Left ventricle myocardium inferior (tissue), 1 donor: ENCODE measurements at places on chromosomes 13 and 19. TPM values are rescaled to one million over a fixed set of nuclear protein-coding genes. Genes with fewer than 3 reads are reported as not detected.

DNA sequence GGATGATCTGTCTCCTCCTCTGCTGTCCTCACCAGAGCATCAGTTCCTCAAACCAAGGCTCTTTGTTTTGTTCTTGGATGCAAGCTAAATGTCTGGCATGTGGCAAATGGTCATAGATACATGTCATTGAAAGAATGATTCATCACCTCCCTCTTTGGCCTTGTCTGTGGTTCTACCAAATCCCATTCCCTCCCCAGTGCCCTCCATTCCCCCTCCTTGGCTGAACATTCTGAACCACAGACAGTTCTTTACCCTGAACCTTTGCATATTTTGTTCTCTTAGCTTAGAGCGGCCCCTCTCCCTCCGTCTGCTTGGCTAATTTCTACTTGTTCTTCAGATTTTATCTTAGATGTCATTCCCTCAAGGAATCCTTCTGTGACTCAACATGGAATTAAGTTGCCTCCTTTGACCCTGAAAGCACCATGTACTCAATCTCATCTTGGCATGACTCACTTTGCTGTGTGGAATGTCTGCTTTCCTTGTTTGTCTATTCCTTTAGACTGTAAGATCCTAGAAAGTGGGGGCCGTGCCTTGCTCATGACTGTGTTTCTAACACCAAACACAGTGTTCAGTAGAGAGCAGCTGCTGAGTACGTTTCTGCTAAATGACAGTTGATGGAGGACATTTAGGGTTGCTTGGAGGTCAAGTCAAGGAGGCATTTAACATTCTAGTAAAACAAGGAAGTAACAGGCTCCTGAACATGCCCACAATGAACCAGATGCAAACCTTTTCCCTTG is 8.1 kb downstream of the ALOX5AP start:
- H3K4me1 ChIP-seq = peaks cover 42% of the 10 kb centered on the region
- no peaks in the 10 kb centered on the region for H3K36me3 ChIP-seq

DNA sequence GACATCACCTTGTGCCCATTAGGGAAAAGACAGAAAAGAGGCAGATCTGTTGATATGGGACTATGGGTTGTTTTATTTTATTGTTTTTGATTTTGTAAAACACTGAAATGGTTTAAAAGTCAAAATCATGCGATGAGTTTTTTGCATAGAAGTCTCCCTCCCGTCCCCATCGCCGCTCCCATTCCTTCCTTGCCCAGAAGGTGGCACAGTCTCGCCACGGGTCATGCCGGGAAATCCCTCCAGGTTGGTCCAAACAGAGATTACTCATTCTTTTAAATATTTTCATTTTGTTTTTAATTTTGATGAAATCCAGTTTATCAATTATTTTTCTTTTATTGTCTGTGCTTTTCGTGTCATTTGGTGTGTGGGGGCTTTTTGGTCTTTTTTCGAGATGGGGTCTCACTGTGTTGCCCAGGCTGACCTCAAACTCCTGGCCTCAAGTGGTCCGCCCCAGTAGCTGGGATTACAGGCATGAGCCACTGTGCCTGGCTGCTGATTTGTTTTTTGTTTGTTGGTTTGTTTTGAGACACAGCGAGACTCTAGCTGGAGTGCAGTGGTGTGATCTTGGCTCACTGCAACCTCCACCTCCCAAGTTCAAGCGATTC is 9.2 kb downstream of the PGPEP1 start:
- no peaks in the 10 kb centered on the region for H3K27me3 ChIP-seq
- no peak overlapping the region for H3K27ac ChIP-seq
- H3K36me3 ChIP-seq = peaks cover 16% of the 10 kb centered on the region
- no peaks in the 10 kb centered on the region for H3K4me1 ChIP-seq

GRCh38 chr13:49314344-49314882 is 66.7 kb downstream of the CDADC1 start:
- H3K4me3 ChIP-seq = no peak overlapping the region
- no peak for DNase-seq
- peaks cover 19% of the 10 kb centered on the region for H3K36me3 ChIP-seq
- peak overlapping the region; percentile 66 for H3K27ac ChIP-seq
- H3K27me3 ChIP-seq = no peaks in the 10 kb centered on the region
- H3K4me1 ChIP-seq = peaks cover 26% of the 10 kb centered on the region

DNA sequence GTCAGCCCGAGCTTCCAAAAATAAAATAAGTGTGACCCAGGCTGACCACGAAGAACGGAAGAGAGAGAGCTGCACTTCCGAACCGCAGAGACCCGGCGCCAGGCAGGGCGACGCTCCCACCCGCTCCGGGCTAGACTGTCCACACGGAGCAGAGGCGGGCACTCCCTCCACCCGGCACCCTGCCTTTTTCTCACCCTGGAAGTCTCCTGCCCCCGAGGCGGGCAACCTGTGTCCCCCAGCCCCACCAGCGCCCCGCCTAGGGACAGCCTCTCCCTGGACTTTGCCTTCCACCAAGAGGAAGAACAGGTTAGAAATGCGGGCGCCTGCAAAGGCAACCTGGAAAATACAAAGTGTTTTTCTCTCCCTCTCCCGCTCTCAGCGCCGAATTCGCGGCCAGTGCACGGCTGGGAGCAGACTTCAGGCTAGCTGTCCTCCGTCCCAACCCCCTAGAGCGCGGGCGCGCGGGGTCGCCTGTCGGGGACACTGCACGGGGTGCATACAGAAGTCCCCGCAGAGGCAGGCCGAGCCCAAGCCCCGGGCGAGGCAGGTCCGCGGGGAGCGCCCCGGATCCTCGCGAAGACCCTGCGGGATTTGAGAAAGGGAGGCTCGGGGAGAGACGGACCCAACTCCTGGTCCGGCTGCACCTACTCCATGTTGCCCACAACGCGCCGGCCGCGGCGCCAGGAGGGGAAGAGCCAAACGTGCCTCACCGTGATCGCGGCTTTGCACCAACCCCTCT is 845 bp downstream of the SPRY2 start:
- H3K4me1 ChIP-seq = peaks cover 81% of the 10 kb centered on the region
- no peaks in the 10 kb centered on the region for H3K27me3 ChIP-seq
- peak overlapping the region; percentile 96 for H3K27ac ChIP-seq

- no peak for DNase-seq
- H3K27me3 ChIP-seq = no peaks in the 10 kb centered on the region
- no peak overlapping the region for H3K4me3 ChIP-seq
- H3K27ac ChIP-seq = no peak overlapping the region
Observed at GRCh38 chr13:114112231-114112825, 20.1 kb downstream of the RASA3 start.

GRCh38 chr19:45058622-45059159 is 17.6 kb downstream of the ZNF296 start:
- no peaks in the 10 kb centered on the region for H3K27me3 ChIP-seq
- no peak for DNase-seq
- H3K4me3 ChIP-seq = no peak overlapping the region
- H3K36me3 ChIP-seq = peaks cover 100% of the 10 kb centered on the region

GRCh38 chr13:37526710-37527473 is 71.7 kb downstream of the POSTN start:
- peak overlapping the region; percentile 34 for H3K27ac ChIP-seq
- H3K36me3 ChIP-seq = no peaks in the 10 kb centered on the region
- H3K4me1 ChIP-seq = no peaks in the 10 kb centered on the region

DNA sequence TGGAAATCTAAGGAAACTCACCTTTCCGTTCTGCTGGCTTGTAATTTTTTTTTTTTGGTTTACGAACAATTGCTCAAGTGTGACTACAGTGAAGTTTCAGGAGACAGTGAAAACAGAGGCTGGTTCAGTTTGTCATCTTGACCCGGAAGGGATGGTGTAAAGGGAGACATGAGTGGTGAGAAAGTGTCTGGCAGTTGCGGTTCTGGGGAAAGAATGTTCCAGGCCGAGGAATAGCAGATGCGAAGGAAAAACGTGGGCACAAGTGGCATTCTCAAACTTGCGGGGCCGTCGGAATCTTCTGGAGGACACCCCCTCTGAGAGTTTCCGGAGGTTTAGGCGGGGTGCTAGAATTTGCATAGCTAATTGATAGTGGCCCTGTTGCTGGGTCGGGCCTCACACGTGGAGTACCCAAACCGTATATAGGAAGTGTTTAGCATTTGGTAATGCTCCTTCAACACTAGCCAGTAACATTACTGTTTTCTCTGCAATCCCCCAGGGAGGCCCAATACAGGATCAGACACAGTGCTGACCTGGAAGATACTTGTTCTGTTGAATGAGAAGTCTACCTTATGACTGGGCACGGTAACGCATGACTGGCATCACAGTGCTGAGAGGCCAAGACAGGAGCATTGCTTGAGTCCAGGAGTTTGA is 2.8 kb upstream of the TNFSF9 start:
- peaks cover 56% of the 10 kb centered on the region for H3K4me1 ChIP-seq
- H3K36me3 ChIP-seq = no peaks in the 10 kb centered on the region

GRCh38 chr19:42178791-42179674 is 38.4 kb downstream of the DEDD2 start:
- no peak for DNase-seq
- H3K4me3 ChIP-seq = no peak overlapping the region
- H3K27ac ChIP-seq = no peak overlapping the region
- H3K4me1 ChIP-seq = peaks cover 16% of the 10 kb centered on the region

GRCh38 chr13:48400850-48401291 is 12.0 kb downstream of the LPAR6 start:
- peak overlapping the region; percentile 86 for H3K27ac ChIP-seq
- peak overlapping the region; percentile 29 for H3K4me3 ChIP-seq
- peaks cover 1% of the 10 kb centered on the region for H3K36me3 ChIP-seq
- H3K4me1 ChIP-seq = peaks cover 68% of the 10 kb centered on the region
- DNase-seq = no peak

DNA sequence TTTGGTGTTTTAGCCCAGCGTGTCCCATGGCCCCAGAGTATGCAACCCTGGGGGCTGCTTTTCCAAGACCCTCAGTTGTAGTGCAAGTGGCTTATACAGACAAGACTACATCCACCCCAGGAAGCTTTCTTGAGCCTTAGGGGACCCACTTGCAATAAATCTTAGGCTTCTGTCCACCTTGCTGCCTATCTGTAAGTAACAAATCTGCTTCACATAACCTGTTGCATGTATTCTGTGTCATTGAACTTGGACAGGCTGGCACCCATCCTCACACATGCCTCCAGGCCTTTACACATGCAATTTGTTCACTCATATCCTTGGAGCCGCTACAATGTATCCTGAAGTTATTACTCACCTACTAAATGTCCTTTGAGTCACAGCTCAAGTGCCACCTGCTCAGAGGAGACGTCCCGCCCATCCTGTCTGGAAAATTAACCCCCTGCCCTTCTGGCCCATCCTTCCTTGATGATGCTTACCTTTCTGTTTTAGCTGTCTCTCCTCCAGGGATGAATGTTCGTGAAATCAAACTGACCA is 101.2 kb downstream of the ZNF536 start:
- no peak overlapping the region for H3K4me3 ChIP-seq
- H3K27me3 ChIP-seq = peaks cover 37% of the 10 kb centered on the region
- no peaks in the 10 kb centered on the region for H3K4me1 ChIP-seq
- no peak overlapping the region for H3K27ac ChIP-seq
- no peaks in the 10 kb centered on the region for H3K36me3 ChIP-seq

- DNase-seq = no peak
- peaks cover 27% of the 10 kb centered on the region for H3K4me1 ChIP-seq
- H3K27me3 ChIP-seq = no peaks in the 10 kb centered on the region
- H3K36me3 ChIP-seq = no peaks in the 10 kb centered on the region
- peak overlapping the region; percentile 97 for H3K27ac ChIP-seq
Observed at GRCh38 chr19:52140032-52140710, 433 bp upstream of the ZNF616 start.

- no peak overlapping the region for H3K4me3 ChIP-seq
- DNase-seq = no peak
- H3K27ac ChIP-seq = peak overlapping the region; percentile 18
- no peaks in the 10 kb centered on the region for H3K36me3 ChIP-seq
Observed at GRCh38 chr13:73248711-73249580, 190.1 kb downstream of the KLF5 start.

DNA sequence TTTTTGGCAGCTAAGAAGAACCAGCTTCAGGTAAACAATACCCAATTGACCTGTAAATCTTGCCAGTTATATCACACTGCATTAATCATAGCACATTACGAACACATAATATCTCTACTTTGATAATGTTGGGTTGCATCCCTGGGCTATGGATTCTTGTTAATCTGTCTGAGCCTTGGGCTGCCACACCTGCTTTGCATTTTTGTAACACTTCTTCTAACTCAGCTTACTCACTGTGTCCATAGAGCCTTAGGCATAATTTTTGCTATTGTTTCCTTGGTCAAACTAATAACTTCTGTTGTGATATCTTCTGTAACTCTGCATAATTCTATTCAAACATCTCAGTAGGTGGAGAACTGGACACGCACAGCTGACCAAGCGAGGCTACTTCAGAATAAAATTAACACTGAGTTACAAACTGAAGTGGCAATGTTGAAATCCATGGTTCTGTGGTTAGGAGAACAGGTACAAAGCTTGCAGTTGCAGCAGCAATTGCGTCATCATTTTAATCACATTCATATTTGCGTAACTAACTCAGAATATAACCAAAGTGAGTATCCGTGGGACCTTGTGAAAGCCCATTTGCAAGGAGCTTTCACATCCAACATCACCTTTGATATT is 6.4 kb downstream of the ZNF350 start:
- peaks cover 72% of the 10 kb centered on the region for H3K36me3 ChIP-seq
- peaks cover 33% of the 10 kb centered on the region for H3K4me1 ChIP-seq
- no peak overlapping the region for H3K27ac ChIP-seq
- DNase-seq = no peak
- H3K4me3 ChIP-seq = no peak overlapping the region
- H3K27me3 ChIP-seq = no peaks in the 10 kb centered on the region

GRCh38 chr19:41144403-41144802 is 30.2 kb downstream of the CYP2F1 start:
- no peak overlapping the region for H3K4me3 ChIP-seq
- peak; percentile 74 for DNase-seq
- no peaks in the 10 kb centered on the region for H3K4me1 ChIP-seq

GRCh38 chr13:106061781-106062180 is 473.7 kb downstream of the EFNB2 start:
- DNase-seq = no peak
- H3K4me3 ChIP-seq = no peak overlapping the region
- H3K4me1 ChIP-seq = no peaks in the 10 kb centered on the region
- H3K36me3 ChIP-seq = no peaks in the 10 kb centered on the region

- no peak overlapping the region for H3K27ac ChIP-seq
- DNase-seq = peak; percentile 14
- peak overlapping the region; percentile 66 for H3K4me3 ChIP-seq
- peaks cover 87% of the 10 kb centered on the region for H3K27me3 ChIP-seq
Observed at GRCh38 chr13:96091164-96092117, 1.5 kb downstream of the HS6ST3 start.

The ZNF329 gene
- total RNA-seq = 7.8 TPM

The FRY gene
- total RNA-seq = 167 TPM

The MEDAG gene
- 5.9 TPM for total RNA-seq

The ANKRD24 gene
- 0.22 TPM for total RNA-seq

The DENND1C gene
- total RNA-seq = 1.2 TPM

The LILRB4 gene
- total RNA-seq = 4.0 TPM

The FLT1 gene
- 40.7 TPM for total RNA-seq

The SCEL gene
- total RNA-seq = not detected

The HSPH1 gene
- total RNA-seq = 78.8 TPM

The MBD3L2 gene
- not detected for total RNA-seq

The RGS9BP gene
- 8.6 TPM for total RNA-seq

The FLT3LG gene
- total RNA-seq = 3.1 TPM

The PAN3 gene
- total RNA-seq = 9.6 TPM
